ENCODE measurements at places on chromosomes 2 and 18.

GRCh38 chr2:162327134-162327769 is 8.8 kb upstream of the IFIH1 start:
- peaks cover 10% of the 10 kb centered on the region for H3K4me1 ChIP-seq
- no peaks in the 10 kb centered on the region for H3K36me3 ChIP-seq
- peak; percentile 33 for DNase-seq
- H3K27me3 ChIP-seq, result no peaks in the 10 kb centered on the region
- no peak overlapping the region for H3K4me3 ChIP-seq

GRCh38 chr2:178452870-178453269 is 1.7 kb downstream of the PJVK start:
- H3K4me1 ChIP-seq, result peaks cover 30% of the 10 kb centered on the region
- no peaks in the 10 kb centered on the region for H3K27me3 ChIP-seq

- H3K4me3 ChIP-seq, result peak overlapping the region; percentile 95
- no peaks in the 10 kb centered on the region for H3K27me3 ChIP-seq
- H3K36me3 ChIP-seq, result peaks cover 6% of the 10 kb centered on the region
- peak overlapping the region; percentile 98 for H3K27ac ChIP-seq
- peaks cover 79% of the 10 kb centered on the region for H3K4me1 ChIP-seq
- DNase-seq, result no peak
Measured at GRCh38 chr2:126658319-126658904, 2.5 kb downstream of the GYPC start.

DNA sequence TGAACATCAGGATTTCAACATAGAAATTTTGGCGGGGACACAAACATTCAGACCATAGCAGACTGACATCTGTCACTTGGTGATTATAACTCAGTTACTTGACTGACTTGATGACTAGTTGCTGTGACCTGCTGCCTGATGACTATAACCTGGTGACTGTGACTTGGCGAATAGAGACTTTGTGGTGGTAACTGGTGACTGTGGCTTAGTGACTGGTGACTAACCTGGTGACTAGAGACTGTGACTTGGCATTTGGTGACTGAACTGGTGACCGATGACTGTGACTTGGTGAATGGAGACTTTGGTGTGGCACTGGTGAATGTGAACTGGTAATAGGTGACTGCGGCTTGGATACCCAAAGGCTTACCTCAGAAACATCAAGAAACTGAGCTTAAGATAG is 563.1 kb upstream of the FAM98A start:
- H3K27ac ChIP-seq, result no peak overlapping the region
- no peaks in the 10 kb centered on the region for H3K4me1 ChIP-seq
- no peaks in the 10 kb centered on the region for H3K36me3 ChIP-seq

Data from naive thymus-derived CD8-positive, alpha-beta T cell (primary cell).